ENCODE measurements at places on chromosomes 3 and 15.

GRCh38 chr3:129773691-129774663 is 119.5 kb downstream of the TMCC1 start:
- no peak for DNase-seq

GRCh38 chr15:62756326-62756994 is 286.1 kb upstream of the TPM1 start:
- no peak for DNase-seq

- DNase-seq: no peak
Observed at GRCh38 chr3:143963946-143964345, 7.7 kb upstream of the DIPK2A start.

DNA sequence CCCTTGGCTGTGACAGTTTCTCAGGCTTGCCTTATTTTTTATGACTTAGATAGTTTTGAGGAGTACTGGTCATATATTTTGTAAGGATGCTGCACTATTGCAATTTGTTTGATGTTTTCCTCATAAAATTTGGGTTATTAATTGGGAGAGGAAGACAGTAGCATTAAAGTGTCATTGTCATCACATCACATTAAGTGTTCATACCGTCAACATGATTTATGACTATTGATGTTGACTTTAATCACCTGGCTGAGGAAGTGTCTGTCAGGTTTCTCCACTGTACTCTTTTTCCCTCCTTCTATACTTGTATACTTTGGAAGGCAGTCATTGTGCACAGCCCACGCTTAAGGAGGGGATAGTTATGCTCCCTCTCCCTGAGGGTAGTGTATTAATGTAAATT is 26.9 kb downstream of the TRIM69 start:
- no peak for DNase-seq

GRCh38 chr3:114308377-114308776 is 14.5 kb downstream of the TIGIT start:
- DNase-seq: no peak

DNA sequence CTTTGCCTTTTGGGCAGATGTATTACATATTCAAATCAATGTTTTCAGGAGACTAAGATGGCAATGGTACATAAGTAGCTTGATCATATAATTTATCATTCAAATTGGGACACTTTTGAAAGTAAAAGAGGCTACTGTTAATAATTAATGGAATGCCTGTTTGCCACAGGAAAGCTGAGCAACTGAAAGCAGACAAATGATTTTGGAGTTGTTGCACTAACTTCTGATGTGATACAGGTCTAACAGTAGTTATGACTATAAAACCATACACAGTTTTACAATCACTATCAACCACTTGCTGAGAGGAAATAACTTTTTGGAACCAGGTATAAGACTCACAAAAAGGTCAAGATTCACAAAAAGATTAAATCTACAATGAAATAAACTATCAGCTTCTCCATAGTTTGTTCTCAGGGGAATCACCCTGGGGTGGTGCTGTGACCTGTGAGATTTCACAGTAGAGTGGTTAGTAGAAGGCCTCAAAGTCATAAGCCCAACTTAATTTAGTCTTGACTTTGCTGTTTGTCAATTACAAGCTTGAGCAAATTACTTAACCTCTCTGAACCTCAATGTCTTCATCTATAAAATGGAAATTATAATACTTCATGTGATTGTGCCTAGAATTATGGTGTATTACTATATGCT is 42.7 kb downstream of the HHLA2 start:
- no peak for DNase-seq

DNA sequence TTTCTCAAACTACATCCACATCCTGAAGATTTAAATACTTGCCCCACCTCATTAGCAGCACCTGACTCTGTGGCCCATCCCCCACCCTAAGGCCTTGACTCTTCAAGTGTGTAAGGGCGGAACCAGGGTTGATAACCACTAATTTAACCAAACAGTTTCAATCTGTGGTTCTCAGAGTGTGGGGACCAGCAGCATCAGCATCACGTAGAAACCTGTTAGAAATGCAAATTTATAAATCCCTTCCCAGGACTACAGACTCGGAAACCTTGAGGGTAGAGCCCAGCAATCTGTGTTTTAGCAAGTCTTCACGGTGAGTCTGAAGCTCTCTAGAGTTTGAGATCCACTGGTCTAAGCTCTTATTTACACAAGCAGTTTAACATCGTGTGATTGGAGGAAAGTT is 12.4 kb downstream of the GNB4 start:
- no peak for DNase-seq

GRCh38 chr15:42728972-42729371 is 8.0 kb downstream of the CDAN1 start:
- no peak for DNase-seq

GRCh38 chr3:51622868-51623267 is 48.2 kb upstream of the TEX264 start:
- DNase-seq: peak; percentile 52

DNA sequence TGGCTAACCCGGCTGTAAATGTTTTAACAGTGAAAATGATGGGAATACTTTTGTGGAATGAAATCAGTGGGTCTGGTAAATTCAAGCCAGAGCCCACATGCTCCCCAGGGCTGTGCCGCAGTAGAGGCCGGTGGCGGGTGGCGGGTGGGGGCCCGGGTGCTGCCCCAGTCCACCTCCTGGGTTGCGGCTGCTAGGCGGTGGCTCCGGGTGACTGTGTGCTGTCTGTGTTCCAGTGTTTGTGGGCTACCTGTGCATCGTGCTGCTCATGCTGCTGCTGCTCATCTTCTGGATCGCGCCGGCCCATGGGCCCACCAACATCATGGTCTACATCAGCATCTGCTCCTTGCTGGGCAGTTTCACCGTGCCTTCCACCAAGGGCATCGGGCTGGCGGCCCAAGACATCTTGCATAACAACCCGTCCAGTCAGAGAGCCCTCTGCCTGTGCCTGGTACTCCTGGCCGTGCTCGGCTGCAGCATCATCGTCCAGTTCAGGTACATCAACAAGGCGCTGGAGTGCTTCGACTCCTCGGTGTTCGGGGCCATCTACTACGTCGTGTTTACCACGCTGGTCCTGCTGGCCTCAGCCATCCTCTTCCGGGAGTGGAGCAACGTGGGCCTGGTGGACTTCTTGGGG is 14.9 kb upstream of the NIPA2 start:
- DNase-seq: no peak

DNA sequence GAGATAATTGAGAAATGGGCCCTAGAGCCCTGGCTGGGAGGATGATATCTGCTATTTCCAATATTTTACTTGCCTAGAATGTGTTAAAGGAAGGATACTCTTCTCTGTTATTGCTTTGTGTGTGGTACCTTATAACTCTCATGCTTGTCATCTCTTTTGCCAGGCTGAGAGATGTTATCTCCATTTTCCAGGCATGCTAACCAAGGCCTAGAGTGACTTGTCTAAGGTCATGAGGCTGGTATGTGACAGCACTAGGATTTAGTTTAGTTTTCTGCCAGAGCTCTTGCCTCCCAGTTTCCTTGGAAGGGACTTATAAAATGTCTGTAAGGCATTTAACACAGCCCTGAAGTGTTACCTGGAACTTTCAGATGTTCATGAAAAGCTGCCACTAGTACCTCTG is 1.4 kb downstream of the CLK3 start:
- no peak for DNase-seq

GRCh38 chr15:69643476-69643875 is 190.9 kb downstream of the RPLP1 start:
- no peak for DNase-seq

DNA sequence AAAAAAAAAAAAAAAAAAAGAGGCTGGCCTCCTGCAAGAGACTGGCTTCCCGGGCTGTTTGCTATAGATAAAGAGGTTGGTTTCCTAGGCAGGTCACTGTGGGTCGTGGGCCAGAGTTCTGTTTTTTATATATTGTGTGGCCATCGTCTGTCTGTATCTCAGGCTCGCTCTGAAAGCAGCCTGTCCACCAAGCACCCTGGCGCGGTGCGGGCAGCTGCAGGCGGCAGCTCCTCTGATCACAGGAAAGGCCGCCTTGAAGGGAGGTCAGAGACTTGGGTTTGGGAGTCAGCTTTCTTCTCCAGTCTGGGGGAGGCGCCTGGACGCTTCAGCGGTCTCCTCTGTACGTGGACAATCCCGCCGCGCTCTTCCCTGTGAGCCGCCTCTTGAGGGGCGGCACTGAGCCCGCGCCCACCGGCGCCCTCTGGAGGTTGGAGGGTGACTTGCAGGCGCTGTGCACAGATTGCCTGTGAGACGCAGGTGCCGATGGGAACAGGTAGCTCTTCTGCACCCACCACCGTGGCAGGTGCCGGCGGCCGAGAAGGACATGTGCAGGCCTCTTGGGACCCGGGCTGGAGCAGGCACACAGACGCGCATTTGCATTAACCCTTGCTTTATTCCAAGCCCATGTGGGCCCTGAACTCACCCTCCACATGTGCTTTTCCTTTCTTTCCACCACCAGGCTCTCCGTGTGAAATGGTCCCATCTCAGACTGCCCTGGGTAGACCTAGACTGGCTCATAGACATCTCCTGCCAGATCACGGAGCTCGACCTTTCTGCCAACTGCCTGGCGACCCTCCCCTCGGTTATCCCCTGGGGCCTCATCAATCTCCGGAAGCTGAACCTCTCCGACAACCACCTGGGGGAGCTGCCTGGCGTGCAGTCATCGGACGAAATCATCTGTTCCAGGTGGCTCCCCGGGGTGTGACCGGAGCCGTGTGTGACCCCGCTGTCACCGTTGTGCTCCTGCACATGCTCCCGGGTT is 89.3 kb downstream of the LRRK1 start:
- DNase-seq: peak; percentile 43

DNA sequence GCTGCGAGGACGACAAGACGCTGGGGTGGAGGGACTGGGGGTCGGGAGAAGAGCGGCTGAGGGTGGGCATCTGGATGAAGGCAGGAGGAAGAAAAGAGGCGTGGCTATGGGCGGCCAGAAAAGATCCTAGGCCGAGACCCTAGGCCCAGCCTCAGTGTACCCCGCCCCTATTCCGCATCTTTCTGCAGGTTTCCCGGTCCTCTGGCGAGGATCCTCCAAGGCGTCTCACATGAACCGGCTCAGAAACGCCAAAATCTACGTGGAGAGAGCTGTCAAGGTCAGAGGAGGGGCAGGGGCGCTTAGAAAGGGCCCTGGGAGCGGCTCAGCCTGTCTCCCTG is 340 bp downstream of the TTLL3 start:
- no peak for DNase-seq

GRCh38 chr3:71671216-71671845 is 53.9 kb downstream of the EIF4E3 start:
- no peak for DNase-seq
